ENCODE measurements at places on chromosomes 12 and 14.

DNA sequence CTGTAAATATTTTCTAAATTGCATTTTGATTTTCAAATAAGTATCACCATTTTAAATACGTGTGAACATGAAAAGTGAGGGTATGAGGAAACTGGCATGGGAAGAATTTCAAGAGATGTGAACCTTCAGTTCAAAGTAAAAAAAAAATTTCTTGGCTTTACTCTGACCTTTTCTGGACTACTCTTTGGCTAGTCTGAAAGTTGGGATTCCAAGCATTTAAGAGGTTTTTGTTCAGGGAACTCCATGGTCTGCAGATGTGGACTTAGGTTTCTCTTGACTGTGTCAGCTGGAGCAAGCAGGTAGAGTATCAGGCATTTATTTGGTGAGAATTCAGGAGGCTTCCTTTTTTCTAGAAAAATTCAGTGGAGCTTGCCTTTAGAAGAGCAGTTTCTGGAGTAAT, 311.6 kb downstream of the LRIG3 start:
- no peak for DNase-seq

- no peak for DNase-seq
Observed at GRCh38 chr14:34340025-34340625, 121.9 kb downstream of the SPTSSA start.

GRCh38 chr14:76236172-76237130, 84.7 kb downstream of the GPATCH2L start:
- DNase-seq, result no peak

- DNase-seq, result no peak
Observed at GRCh38 chr12:81077329-81077685, 572 bp upstream of the ACSS3 start.

- DNase-seq, result no peak
Observed at GRCh38 chr12:72491426-72491825, 219.3 kb downstream of the TRHDE start.

GRCh38 chr12:114015851-114016250, 49.7 kb upstream of the RBM19 start:
- DNase-seq, result no peak

- no peak for DNase-seq
Observed at GRCh38 chr12:77152623-77153193, 87.3 kb upstream of the E2F7 start.

DNA sequence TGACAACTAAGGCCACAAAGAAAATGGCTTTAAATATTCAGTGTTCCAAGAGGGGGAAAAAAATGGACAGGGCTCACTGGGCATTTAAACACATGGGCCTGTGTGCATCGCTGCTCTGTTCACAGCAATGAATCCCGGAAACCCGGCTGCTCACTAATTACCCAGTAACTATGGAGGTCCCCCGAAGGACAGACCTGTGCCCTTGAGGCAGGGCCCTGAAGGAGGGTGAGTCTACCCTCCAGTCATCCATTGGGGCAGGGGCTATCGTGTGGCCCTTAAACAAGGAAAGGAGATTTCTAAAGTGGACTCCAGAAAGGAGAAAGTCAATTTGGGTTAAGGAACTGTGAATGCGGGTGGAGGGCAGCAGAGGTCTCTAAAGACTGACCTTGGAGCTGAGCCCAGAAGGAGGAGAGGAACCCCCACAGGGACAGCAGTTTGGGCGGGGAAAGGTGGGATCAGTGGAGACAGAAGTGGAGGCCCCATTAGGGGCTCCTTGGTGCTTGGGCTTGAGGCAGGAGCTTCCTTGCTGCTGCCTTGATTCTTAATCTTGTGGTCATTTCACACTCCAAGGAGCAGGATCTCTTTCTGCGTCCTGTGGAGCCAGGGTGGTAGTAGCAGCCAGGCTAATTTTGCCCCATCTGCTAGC, 1.4 kb upstream of the CLMN start:
- no peak for DNase-seq

- no peak for DNase-seq
Observed at GRCh38 chr12:1443421-1444141, 150.8 kb downstream of the FBXL14 start.

DNA sequence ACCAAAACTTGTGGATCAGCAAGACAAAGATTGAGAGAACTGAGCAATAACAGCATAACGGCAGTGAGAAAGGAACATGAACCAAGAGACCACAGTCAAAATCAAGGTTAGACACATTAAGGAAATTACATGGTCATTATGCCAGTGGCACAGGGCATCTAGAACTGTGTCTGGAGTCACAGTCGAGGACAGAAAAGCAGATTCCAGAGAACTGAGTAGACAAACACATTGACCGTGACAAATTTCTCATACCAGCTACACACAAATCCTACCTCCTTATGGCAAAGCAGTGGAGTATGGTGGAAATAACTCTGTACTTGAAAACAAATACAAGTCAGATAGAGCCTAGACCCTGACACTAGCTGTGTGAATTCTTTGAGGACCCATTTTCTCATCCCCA, 367.3 kb downstream of the DUSP6 start:
- no peak for DNase-seq

GRCh38 chr14:56414236-56414635, 165.4 kb upstream of the TMEM260 start:
- DNase-seq, result no peak

DNA sequence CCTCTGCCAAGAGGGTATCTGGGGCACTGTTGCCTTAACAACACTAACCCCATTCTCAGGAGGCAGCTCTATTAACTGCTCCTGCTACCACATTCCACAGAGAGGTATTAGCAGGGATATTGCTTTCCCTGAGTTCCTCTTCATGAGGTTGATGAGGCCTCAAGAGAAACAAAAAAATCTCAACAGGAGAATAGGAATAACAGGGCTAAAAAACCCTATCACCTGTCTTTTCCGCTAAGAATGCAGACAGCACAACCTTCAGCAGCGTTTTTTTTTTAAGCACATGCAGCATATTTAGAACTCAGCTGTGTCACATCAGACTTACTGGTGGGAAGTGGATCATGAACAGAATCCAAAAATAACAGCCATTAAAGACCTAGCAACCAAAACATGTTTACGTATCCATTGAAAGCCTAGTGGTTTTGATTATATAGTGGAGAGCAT, 29.2 kb downstream of the ATF7 start:
- no peak for DNase-seq

DNA sequence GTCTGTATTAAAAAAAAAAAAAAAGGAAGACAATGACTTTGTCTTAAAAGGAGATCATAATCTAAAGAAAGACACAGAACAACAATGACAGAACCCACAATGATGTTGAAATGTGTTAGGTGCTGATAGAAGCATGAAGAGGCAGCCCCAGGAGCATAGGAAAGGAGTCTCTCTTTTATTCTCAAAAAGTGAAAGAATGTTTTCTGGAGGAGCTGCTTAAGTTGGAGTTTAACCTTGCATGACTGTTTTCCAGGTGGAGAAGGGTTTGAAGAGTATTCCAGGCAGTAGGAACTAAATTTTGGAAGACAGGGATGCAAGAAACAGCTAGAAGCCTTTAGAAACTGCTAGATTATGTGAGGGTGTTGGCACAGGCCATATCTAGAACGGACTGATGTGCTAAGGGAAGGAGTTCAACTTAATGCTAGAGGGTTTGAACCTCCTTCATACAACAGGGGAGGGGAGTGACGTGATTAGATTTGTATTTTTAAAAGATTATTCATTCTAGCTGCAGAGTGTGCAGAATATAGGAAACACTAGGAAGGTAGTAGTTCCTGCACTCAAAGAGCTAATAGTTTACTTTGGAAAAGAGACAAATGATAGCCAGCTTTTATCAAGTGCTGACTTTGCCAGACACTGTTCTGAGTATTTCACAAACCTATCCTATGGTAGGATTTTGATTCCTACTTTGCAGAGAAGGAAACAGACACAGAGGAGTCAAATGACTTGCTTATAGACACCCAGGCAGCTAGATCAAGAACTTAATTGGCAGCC, 4.6 kb upstream of the RPL6 start:
- DNase-seq, result no peak

- peak; percentile 56 for DNase-seq
Observed at GRCh38 chr12:25775968-25776367, 182.5 kb upstream of the RASSF8 start.

GRCh38 chr12:21428241-21428640, 9.2 kb upstream of the PYROXD1 start:
- no peak for DNase-seq

GRCh38 chr12:87283111-87283510, 746.1 kb downstream of the C12orf50 start:
- DNase-seq, result no peak

- no peak for DNase-seq
Observed at GRCh38 chr14:24196071-24197055, 1.1 kb upstream of the TM9SF1 start.

- no peak for DNase-seq
Observed at GRCh38 chr14:63394841-63395240, 76.1 kb upstream of the GPHB5 start.

GRCh38 chr12:73731658-73732057, 806.0 kb upstream of the ATXN7L3B start:
- DNase-seq, result no peak

GRCh38 chr12:50043308-50043707, 14.1 kb upstream of the ASIC1 start:
- no peak for DNase-seq

GRCh38 chr12:6143303-6143675, 18.8 kb upstream of the VWF start:
- DNase-seq, result no peak

DNA sequence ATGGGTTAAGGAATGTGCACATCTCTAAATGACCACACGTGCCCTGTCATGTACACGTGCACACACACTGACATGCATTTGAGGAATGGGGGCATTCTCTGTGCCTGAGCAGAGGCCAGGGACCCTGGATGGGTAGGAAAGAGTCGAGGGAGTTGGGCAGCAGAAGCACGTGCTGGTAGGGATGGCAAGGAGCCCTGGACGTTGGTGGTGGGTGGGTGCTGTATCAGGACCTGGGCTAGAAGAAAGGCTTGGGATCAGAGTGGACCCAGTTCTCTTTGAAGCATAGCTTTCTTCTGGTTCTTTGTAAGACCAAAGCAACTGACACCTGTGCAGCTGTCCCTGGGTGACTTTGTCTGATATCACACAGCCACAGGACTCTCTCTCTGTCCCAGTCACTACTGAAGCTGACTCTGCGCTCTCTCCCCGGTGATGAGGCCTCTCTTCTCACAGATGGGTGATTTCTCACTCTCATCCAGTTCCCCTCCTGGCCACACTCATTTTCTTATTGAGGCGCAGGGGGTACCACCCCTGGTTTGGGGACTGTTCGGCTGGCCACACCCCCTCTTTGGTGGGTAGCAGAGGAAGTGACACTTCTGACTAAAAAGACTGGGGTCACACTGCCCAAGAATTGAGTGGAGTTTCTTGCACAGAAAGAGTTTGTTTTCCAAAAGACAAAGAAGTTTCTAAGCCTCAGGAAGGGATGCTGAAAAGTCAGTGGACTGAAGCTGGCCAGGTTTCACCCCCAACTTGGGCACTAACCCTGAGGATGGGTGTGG, 171.7 kb upstream of the RTL1 start:
- no peak for DNase-seq

DNA sequence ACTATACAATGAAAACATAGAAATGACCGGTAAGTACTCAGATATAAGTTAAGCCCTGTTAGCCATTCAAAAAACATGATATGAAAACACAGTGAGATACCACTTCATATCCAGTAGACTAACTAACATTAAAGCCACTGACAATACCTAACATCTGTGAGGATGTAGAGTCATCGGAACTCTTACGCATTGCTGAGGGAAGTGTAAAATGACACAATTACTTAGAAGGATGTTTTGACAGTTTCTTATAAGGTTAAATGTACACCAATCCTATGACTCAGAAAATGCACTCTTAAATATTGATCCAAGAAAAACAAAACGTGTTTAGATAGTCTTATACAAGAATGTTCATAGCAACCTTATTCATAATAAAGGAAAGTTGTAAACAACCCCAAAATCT, 782.9 kb downstream of the BCL11B start:
- DNase-seq, result no peak

DNA sequence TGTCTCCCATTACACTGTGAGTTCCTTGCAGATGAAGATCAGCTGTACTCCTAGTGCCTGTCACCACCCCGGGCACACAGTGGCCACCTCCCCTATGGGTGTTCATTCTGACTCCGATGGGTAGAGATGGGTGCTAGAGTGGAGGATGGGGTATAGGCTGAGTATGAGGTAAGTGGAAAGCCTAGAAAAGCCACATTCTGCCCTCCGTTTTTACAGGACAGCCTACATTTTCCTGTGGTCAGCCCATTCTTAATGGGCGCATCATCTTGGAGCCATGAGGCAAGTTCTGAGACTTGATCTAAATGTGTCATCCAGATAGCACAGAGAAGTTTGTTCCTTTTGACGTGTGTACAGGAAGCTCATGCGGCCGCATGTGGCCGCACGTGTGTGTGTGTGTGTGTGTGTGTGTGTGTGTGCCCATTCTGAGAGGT, 166.7 kb upstream of the HIF1A start:
- DNase-seq, result no peak

- DNase-seq, result no peak
Observed at GRCh38 chr12:111773801-111774551, 7.2 kb downstream of the ALDH2 start.

All from GDM1 (cell line).